HS-5 (cell line): ENCODE measurements at places on chromosomes 12 and 14.

DNA sequence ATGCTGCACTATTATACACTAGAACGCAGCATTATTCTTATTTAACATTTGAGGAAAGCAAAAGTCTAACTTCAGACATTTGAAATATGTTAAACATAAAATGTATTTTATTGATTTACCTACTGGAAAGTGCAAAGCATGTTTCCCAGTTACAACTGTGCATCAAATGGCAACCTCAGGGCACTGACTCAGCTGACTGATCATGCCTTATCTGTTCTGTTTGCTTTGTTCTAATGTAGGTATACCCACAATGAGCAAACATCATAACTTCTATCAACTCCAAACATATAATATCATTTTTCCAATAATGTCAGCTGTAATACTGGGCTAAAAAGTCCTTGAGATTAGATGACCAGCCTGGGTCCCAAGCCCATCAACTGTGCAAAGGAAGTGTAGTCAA is 431.0 kb downstream of the FOXG1 start:
- DNase-seq: no peak

GRCh38 chr14:20848316-20848954 is 42.8 kb upstream of the RNASE3 start:
- no peak for DNase-seq

DNA sequence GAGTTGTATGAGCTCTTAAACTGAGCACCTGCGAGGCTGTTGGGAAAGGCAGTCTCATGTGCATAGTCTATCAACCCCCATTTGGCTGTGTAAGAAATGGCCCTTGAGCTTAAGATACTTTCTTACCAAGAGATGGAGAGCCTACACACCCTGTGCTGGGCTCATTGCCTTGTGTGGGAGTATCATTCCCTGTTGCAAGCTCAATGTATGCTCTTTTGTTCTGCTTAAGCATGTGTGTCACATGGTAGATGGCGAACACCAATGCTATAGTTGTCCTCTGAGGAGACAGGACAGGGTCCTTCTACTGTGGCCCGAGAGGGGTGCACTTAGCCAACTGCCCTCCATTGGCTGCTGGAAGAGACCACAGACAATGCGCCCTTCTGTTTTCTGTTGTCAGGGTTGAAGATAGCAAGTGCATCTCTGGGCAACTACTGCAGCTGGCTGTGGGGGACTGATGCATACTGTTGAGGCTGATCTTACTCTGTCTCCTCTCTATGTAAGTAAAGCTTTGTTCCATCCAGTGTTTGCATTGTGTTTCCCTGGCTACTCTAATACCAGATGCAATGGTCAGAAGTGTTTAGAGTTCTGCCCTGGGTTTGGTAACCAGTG is 79.5 kb downstream of the PTPRB start:
- DNase-seq: no peak

DNA sequence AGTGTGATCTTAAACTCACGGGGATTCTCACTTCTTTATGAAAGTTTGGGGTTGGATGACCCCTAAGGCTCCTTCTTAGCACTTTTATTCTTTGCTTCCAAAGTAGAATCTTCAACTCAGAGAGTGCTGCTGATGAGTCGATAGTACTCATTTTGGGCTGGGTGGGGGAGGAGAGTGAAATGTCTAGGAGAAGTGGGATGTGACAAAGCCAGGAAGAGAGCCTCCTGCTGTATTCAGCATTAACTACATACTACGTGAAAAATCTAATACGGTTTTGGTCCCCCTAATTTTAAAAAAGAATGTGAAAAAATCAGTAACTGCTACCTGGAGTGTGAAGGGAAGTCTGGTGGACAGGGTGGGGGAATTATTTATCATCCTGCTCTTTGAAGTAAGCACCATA is 148.3 kb downstream of the SAMD4A start:
- no peak for DNase-seq

DNA sequence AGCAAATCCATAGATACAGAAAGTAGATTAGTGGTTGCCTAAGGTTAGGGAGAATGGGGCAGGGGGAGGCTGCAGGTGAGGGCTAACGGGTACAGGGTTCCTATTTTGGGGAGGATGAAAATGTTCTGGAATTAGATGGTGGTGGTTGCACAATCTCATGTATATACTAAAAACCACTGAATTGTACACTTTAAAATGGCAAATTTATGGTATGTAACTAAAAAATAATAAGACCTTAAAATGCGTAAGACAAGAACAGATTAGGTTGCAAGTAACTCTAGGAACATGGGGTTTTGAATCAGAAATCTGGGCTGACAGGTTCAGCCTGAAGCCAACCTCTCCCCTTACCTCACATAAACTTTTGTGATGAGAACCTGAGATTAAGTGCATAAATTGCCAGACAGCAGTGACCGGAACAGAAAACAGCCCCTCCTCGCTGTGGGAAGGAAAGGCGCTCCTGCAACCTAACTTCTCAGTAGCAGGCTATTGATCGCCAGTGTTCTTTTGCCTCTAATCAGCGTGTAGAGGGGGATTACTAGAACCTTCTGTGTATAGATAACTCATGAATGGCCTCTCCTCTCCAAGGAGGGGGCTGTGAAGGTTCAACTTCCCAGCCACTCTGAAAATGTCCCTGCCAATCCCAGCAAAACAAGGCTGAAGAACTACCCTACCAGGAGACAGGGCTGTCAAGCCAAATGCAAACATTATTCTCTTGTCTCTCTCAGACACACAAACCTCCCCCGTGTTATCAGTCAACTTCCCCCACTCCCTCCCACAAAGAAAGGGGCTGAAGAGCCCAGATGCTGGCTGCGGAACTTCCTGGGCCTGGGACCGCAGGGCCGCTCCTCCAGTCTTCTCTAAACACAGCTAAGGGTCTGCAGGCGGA is 1.9 kb downstream of the SSH1 start:
- DNase-seq: no peak
